ENCODE measurements at places on chromosomes 2 and 18.
A peak's percentile ranks its signal among the peaks of the same experiment; 100 is the strongest.

DNA sequence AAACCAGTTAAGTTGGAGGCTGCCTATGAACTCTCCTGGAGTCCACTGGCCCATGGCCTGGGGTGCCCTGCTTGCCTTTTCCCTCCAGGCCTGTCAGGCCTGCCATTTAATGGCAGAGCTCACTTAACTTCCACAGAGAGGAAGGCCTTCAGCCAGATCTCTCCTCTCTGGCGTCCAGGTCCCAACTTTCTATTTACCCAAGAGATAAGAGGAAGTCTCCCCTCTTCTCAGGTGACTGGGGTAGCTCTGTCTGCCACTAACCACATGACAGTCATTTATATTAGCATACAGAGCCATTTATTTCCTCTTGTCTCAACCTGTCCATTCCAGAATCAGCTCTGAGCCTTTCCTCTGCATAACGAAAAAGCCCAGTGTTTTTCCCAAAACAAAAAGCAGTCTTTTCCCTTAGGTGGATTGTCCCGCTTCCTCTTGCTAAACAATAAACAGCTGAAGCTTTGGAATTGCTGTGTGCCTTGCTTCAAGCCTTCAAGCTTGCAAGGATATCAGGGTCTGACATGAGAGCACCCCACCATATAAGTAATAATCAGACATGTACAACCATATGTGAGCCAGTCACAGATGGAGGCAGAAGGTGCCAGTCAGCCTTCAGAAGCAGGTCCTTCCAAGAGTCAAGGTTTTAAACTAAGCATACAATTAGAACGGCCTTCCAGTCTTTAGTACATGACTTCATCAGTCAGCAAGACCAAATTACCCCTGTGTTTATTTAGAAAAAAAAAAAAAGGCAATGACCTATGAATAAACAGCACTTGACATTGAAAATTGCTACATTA, 71.2 kb upstream of the STPG4 start:
- DNase-seq, result peak; percentile 87

DNA sequence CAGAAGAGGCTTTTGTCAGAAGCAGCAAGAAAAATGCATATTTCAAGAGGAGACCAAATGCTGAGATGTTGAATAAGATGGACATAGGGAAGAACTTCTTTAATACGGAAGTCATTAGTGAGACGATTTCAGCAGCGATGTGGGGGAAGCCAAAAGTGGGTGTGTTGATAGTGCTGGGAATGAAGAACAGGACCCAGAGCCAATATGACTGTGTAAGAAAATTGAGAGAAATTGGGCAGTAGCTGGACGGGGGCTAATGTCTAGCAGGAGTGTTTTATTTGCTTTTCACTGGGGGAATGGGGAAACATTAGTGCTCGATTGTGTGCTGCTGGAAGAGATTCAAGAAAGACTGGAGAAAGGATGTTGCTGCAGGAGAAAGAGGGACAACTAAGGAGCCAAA, 788.7 kb upstream of the KLHL29 start:
- DNase-seq, result no peak

GRCh38 chr2:174728096-174728495, 36.2 kb downstream of the CHRNA1 start:
- no peak for DNase-seq

DNA sequence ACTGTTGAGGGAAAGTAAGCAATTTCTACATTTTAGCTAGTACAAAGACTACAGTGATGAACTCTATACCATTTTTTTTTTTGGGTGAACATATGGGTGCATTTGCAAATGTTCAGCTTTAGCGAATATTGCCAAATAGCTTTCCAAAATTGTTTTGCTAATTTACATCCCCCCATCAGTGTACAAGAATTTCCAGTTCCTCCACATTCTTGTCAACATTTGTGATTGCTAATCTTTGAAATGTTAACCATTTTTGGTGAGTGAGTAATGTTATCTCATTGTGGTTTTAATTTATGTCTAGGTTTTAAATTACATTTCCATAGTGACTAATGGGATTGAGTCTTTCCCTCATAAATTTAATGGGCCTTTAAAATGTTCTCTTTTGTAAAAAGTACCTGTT, 16.4 kb upstream of the CNRIP1 start:
- DNase-seq, result no peak

- no peak for DNase-seq
Observed at GRCh38 chr2:117801826-117802225, 12.7 kb upstream of the DDX18 start.

GRCh38 chr2:15825276-15825980, 114.9 kb upstream of the MYCN start:
- DNase-seq, result peak; percentile 8

DNA sequence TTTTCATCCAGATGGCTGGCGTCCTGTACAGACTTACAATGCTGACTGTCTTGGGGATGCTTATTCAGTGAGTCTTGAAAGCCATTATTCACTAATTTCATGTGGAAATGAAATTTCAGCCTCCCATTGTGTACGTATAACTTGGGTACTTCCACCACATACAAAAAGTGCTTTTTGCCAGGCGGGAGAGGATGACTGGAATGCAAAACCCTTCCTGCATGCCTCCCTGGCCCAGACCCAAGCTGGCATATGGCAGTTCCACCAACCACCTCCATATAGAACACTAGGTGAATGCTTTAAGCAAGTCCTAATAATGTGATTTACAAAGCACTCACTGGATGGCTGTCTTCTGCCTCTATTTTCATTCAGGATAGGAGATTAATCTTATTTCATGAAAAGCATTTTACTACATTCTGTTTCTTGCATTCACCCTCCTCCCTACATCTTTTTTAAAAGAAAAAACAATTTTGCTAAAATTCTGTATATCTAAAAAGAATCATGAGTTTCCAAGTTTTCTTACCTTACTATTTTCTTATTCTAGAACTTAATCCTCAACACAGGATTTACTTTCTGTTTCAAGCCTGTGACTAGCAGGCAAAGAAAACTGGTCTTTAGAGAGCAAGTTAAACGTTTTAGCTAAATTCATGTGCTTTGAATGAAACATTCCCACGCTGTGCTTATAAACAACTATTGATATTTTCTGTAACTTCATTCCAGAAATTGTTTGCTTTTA, 327.6 kb downstream of the NCKAP5 start:
- DNase-seq, result no peak

DNA sequence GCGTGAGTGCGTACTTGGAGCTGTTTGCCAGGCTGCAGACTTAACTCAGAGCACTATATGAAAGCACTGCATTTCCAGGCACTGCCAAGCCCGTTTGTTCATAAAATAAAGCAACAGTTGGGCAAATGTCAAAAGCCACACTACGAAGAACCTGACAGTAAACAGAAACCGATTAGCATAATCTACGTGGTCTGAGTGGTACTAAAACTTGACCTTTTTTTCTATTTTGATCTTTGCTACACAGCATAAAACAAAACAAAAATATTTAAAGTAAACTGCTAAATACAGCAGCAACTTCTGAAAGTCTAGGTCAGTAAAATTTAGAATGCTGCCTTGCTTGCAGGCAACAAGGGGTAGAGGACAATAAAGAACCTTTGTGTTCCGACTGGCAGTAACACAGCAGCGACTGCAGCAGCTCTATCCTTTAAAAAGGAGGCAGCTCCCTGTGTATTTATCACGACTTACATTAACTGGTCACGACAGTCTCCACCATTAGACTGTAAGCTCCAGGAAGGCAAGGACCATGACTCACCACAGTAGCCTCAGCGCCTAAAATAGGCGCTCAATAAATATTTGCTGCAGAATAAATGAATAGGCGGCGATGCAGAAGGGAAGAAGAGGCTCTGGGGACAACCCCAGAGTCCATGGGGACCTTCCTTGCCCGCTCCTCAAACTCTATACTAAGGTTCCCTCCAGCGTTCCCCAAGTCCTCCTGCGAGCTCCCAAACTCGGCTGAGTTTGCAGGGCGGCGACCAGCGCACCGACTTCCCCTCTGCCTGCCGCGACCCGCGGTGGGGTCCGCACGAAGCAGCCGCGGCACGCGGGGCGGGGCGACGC, 902 bp downstream of the SS18 start:
- peak; percentile 73 for DNase-seq

- DNase-seq, result peak; percentile 69
Observed at GRCh38 chr18:13558124-13558523, 168.2 kb downstream of the FAM210A start.

GRCh38 chr2:15983496-15983895, 43.1 kb downstream of the MYCN start:
- DNase-seq, result no peak

DNA sequence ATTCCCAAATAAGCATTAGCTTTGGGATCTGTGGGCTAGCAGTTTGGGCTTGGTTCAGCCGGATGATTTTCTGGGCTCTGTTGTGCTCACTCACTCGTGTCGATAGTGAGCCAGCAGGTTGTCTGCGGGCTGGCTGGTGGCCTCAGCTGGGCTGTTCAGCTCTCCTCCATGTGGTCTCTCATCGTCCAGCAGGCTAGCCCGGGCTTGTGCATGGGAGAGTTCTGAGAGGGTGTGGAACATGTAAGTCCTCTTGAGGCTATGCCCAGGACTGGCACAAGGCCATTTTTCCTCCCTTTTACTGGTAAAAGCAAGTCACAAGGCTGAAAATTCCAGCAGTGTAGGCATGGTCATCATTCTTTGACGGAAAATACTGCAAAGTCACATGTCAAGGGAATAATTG, 38.5 kb downstream of the NTSR2 start:
- DNase-seq, result no peak

GRCh38 chr2:204335451-204336058, 209.7 kb upstream of the PARD3B start:
- peak; percentile 83 for DNase-seq

DNA sequence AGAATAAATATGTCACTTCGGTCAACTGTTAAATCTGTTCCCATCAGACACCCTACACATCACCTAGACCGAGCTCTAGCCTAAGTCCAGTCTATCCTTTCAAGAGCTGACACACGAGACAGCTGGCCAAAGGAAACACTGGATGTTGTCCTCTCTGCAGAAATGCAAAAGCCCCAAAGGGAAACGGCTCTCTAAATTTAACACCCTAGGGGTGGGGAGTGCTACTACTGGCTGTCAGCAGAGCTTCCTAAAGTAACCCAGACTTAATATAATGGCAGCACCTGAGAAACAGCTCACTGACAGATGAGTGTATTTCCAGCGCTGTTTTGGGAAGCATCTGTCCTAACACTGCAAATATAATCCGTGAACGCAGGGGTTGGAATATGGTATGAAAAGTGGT, 55.6 kb downstream of the CHMP3 start:
- DNase-seq, result no peak

- no peak for DNase-seq
Observed at GRCh38 chr2:15287447-15288184, 273.5 kb downstream of the NBAS start.

- DNase-seq, result no peak
Observed at GRCh38 chr2:187408926-187409325, 39.1 kb downstream of the CALCRL start.

GRCh38 chr2:227607941-227608340, 6.7 kb downstream of the SCYGR3 start:
- no peak for DNase-seq

- no peak for DNase-seq
Observed at GRCh38 chr18:78792094-78792493, 187.5 kb upstream of the SALL3 start.

DNA sequence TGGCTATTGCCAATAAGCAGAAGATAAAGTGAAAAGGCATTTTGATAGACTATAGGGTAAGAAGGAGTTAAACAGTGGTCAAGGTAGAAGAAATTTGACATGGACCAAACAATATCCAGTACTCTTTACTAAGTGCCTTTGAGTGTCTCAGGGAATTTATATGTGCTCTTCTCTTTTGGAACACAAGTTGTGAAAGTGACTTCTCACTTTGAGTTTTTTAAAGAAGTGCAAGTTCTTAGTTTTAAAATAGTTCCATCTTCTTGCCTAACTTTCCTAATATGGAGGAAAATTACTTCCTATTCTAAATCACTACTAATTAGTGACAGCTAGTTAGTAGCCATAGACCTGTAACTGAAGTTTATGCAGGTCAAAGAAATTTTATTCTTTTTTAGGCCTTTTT, 63.4 kb downstream of the AFTPH start:
- no peak for DNase-seq

DNA sequence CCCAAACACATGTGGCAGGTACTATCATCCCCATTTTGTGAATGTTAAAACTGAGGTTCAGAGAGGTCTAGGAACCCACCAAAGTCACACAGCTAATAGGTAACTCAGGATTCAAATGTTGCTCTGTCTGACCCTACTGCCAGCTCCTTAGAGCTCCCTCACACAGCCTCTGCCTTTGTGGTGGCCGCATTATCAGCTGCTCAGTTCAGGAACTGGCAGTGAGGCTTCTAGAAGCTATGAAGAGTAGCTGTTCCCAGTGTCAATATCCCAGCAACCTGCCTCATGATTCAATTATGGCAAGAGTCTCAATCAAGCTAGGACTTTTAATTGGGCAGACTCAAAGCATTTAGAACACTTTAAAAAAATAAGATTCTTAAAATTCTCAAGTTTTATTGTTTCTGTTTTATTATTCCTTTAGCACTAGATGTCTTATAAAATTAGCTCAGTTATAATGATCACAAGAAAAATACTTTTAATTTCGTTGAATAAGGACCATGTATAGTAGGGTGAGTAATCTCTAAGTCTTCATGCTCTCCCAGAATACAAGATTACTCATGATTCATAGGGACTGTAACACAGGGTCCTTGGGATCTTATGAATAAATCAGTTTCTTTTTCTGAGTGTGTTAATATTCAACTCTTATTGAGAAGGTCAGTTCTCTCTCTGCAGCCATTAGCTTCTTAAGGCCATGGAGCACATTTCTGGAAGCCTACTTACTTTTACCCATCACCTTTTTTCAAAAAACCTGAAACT, 342.7 kb downstream of the RND3 start:
- DNase-seq, result no peak

GRCh38 chr2:215797676-215798075, 215.7 kb downstream of the MREG start:
- no peak for DNase-seq

DNA sequence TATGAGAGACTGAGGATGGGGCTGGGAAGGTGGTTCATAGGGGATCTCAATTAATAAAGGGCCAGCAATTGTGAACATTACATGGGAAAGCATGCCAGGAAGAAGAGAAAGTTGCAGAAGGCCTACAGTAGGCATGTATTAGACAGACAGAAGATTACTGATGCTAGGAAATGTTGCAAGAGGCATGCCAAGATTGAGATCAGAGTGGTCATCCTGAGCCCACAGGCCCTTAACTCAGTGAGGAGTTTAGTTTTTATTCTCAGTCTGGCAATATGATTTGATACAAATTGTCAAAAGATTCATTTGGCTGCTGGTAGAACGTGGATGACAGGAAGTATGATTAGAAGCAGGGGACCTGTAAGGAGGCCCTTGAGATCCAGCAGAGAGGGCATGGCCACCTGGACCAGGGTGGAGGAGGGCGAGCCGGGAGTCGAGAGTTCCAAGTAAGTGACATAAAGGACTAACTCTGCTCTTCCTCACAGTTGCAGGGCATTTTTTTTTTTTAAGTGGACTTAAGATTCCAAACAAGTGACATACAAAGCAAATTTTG, 54.9 kb downstream of the EPHA4 start:
- DNase-seq, result no peak

DNA sequence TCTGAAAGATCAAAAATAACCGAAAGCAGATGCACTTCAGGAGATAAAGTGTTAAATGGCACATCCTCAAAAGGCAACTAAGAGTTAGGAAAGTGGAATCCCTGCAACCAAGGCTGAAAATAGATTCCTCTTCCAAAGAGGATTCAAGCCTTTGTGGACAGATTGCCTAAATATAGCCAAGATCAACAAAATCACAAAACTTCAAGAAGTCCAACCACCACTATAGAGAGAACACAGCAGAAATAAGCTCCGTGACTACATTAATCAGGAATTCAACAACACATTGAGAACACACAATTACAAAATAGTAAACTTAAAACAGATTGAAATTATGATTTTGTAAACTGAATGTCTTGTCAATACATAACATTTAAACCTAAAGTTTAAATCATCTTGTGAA, 165.7 kb downstream of the LNPK start:
- no peak for DNase-seq

Measured in NCI-H69 (cell line).